Endothelial cell of coronary artery (primary cell): ENCODE measurements at places on chromosomes 7 and 10. TPM values are rescaled to one million over a fixed set of nuclear protein-coding genes. Genes with fewer than 3 reads are reported as not detected.

CYP17A1 gene
- not detected in 2 replicates for total RNA-seq

MOGAT3 gene
- not detected in 2 replicates for total RNA-seq

SH2D4B gene
- total RNA-seq = 0.09 TPM in 2 replicates

ALOX5 gene
- total RNA-seq = under 0.01 and 0.18 TPM in 2 replicates

HOXA4 gene
- total RNA-seq = 0.18 and 0.85 TPM in 2 replicates

PGAM2 gene
- not detected in 2 replicates for total RNA-seq

TLX1 gene
- 0.18 TPM in 1 of 2 replicates, not detected in the other for total RNA-seq

LRRN3 gene
- 0.19 TPM in 1 of 2 replicates, not detected in the other for total RNA-seq

TNPO3 gene
- total RNA-seq = 68.0 and 68.6 TPM in 2 replicates

SFTPD gene
- total RNA-seq = not detected in 2 replicates

TMED4 gene
- 57.0 and 74.5 TPM in 2 replicates for total RNA-seq

SPDYE18 gene
- 0.09 and 0.28 TPM in 2 replicates for total RNA-seq

ZNF479 gene
- not detected in 2 replicates for total RNA-seq

CPEB3 gene
- total RNA-seq = 0.81 and 0.94 TPM in 2 replicates

SPACDR gene
- 1.3 and 1.9 TPM in 2 replicates for total RNA-seq

FRMD4A gene
- 78.3 and 90.2 TPM in 2 replicates for total RNA-seq

TET1 gene
- 0.18 and 0.56 TPM in 2 replicates for total RNA-seq

WNT16 gene
- total RNA-seq = not detected in 2 replicates

ADCY1 gene
- total RNA-seq = 0.19 and 0.54 TPM in 2 replicates

KCNIP2 gene
- total RNA-seq = 0.27 and 0.75 TPM in 2 replicates

NEUROD6 gene
- not detected in 2 replicates for total RNA-seq

ITGB8 gene
- total RNA-seq = 6.7 and 7.1 TPM in 2 replicates

PIP gene
- not detected in 2 replicates for total RNA-seq

DNA2 gene
- total RNA-seq = 5.3 and 9.6 TPM in 2 replicates

PAPOLB gene
- total RNA-seq = under 0.01 and 0.09 TPM in 2 replicates

PTCD1 gene
- total RNA-seq = 4.0 and 5.9 TPM in 2 replicates

YWHAG gene
- 111 and 133 TPM in 2 replicates for total RNA-seq

C10orf67 gene
- not detected in 2 replicates for total RNA-seq

ATOH7 gene
- total RNA-seq = not detected in 2 replicates

FAM241B gene
- total RNA-seq = 0.18 and 0.28 TPM in 2 replicates

GPC2 gene
- total RNA-seq = 3.9 and 5.6 TPM in 2 replicates

LOXL4 gene
- 0.81 and 2.4 TPM in 2 replicates for total RNA-seq

CALCR gene
- not detected in 2 replicates for total RNA-seq

FRA10AC1 gene
- 4.9 and 10.4 TPM in 2 replicates for total RNA-seq

BICC1 gene
- 0.45 and 8.1 TPM in 2 replicates for total RNA-seq

CLDN12 gene
- 5.9 and 15.0 TPM in 2 replicates for total RNA-seq
